Activated T-helper 1 cell treated with anti-CD3 and anti-CD28 coated beads, Interleukin-2, amount 50 U/mL, for 16 hours (primary cell): ENCODE measurements at places on chromosomes 5 and 9.

DNA sequence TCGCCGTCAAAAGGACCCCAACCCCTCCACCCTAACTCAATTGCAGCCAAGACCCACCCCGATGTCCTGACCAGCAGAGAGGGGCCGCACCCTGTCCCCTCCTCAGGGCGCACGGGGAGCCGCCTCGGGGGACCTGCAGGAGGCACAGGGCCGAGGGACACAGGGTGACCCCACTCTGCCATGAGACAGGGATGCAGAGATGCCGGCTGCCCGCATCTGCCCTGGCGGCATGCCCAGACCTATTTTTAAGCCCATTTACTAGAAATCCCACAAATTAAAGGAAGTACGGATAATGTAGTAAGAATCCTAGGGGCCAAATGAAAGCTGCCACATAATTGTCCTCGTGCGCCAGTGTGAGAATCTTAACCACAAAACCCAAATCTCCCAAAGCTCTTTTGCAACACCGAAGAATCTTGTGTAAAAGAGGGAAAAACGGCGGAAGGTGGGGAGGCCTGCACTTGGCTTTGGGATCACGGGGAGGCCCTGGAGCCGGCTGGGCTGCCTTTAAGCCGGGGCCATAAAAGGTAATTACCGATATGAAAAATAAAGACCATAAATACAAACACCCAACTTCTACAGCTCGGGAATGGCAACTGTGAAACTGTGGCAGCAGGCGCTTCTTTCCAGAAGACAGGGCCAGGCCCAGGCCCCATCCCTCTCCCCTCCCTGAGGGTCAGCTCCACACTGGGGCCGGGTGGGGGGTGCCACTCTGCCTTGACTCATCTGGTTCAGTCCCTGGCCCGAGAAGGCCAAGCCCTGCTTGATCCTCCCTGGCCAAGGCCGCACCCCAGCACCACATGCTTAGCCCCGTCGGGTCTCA lies 35.0 kb downstream of the NACC2 start:
- no peak for DNase-seq

DNA sequence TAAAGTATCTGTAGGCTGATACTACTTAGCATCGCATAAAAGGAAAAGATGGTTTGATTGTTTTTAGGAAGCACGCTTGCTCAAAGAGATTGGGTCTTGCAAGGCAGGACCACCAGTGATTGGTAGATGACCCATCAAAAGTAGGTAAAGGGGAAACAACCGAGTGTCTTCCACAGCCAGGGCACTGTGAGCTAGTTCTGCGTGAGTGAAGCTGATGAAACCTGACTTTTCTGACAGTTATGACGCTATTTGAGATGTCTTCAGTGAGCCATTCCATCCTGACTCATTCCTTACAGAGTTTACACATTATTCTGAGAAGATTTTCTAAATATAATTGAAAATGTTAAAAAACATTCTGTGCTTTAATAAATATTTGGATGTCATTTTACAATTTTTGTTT lies 49.7 kb downstream of the BASP1 start:
- no peak for DNase-seq

GRCh38 chr5:73174100-73174815 lies 1.3 kb downstream of the TMEM174 start:
- DNase-seq, result no peak

DNA sequence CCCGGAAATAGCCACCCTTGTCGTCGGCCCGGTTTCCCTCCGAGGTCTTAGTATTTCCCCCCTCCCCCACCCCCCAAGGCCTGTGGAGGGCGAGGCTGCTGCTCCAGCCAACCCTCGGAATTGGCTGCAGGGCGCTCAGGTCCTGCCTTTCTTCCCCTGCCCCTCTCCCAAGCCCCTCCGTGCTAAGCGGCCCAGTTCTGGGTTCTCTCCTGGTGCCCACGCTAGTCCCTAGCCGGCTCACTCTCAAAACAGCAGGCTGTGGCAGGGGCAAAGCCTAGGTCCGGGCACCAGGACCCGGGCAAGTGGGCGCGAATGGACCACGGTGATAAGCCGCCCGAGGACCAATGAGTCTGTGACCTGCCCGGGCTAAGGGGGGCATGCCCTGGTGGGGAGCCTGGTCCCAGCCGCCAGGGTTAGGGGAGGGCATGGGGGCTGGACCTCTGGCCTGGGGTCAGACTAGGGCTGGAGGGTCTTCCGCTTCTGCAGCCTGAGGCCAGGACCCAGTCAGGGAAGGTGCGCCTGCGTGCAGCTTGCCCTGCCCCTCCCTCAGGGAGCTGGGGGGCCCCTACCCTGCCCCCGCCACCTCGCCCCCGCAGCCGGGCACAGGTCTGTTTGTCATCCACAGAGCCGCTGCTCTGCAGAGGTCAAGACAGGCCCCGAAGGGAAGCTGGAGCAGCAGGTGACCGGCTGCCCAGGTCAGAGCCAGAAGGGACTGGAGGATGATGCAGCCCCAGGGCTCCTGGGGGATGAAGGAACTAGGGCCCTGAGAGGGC lies 5.0 kb upstream of the IRX4 start:
- DNase-seq, result no peak

- no peak for DNase-seq
Observed at GRCh38 chr9:95133325-95133705, 184.2 kb downstream of the FANCC start.
